CD4-positive, alpha-beta T cell treated with Interleukin-17A for 4 hours (primary cell): ENCODE measurements at places on chromosomes 4 and X.

DNA sequence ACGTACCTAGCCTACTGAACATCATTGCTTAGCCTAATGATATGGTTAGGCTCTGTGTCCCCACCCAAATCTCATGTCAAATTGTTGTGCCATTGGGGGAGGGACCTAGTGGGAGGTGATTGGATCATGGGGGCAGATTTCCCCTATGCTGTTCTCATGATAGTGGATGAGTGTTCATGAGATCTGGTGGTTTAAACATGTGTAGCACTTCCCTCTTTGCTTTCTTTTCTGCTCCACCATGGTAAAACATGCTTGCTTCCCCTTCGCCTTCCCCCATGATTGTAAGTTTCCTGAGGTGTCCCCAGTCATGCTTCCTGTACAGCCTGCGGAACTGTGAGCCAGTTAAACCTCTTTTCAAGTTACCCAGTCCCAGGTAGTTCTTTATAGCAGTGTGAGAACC is 102.6 kb downstream of the RAPGEF2 start:
- no peak for DNase-seq

GRCh38 chr4:186205156-186205555 is 13.8 kb downstream of the CYP4V2 start:
- DNase-seq, result no peak

DNA sequence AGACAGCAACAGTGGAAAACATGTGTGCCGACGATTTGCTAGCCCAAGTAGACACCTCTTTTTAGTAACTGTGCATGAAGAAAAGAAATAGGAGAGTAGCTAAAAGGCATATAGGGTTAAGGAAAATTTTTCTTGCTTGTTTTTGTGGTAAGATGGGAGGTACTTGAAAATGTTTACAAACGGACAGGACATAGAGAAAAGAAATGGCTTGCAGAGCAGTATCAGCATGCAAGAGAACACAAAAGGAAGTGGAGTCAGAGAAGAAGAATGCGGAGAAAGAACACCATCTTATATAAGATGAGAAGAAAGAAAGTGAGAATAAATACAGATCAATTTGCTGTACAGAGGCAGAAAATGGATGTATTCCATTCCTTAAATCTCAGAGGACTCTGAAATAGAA is 263.7 kb upstream of the ETNPPL start:
- DNase-seq, result no peak

DNA sequence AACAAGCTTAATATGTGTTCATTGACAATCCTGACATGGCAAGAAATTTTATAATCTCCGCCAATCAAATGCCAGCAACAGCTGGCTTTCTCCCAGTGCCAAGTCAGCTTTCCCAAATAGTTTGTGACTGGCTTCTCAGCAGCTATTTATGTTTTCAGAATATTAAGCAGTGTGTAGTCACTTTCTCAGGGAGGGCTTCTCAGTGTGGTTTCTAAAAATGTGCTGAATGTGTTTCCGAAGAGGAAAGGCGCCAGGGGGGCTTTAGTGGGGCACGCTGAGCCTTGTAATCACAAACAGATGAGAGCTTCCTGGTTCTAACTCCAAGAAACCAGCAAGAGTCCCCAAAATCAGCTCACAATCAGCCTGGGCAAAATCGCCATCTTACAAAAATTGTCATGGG is 258.7 kb upstream of the CPEB2 start:
- DNase-seq, result no peak

DNA sequence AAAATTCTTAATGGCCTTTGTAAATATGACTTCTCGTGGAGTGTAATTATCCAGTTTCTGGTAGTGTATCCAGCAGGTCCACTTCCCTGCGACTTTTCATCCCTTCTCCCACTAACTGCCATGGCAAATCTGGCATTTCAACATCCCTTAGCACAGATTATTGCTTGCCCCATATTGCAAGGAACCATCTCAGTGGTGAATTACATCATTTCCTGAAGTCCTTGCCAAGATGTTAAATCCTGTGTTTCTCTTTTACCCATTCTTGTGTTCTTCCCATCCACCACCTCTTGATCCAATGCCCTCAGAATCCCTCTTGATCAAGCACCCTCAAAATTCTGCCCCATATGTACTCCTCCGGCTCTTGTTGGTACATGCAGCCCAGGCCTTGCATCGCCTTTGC is 88.1 kb upstream of the ZNF81 start:
- DNase-seq, result no peak

DNA sequence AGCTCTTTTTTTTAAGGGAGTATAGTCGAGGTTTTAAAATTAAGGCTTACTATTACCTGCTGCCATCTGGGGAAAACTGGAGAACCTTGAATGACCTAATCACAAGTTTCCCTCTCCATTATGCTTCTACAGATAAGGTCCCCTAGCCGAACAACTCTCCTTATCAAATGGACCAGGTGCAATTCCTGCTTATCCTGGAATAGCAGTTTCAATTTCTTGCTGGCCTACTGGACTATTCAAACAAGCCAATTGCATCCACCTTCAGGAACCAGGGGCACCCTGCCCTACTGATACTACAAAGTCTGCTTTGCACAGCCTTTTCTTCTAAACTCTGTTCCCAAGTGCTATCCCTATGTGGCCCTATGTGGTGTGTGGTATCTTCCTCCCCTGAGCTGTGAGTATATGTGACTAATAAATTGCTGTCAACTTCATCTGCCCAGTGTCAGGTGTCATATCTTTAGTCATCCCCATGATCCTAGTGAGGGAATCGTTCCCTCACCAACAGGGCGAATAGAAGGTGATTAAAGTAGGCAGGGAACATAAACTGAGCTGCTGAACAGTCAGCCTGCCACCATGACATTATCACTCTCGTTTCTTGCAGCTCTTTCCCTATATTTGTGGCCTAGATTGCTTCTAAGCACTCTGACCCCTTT is 128.5 kb downstream of the ATG4A start:
- DNase-seq, result no peak

- no peak for DNase-seq
These were observed 10.3 kb downstream of the SNX25 start for GRCh38 chr4:185219551-185220344.

GRCh38 chr4:57945298-57945697 is 835.1 kb upstream of the IGFBP7 start:
- no peak for DNase-seq

DNA sequence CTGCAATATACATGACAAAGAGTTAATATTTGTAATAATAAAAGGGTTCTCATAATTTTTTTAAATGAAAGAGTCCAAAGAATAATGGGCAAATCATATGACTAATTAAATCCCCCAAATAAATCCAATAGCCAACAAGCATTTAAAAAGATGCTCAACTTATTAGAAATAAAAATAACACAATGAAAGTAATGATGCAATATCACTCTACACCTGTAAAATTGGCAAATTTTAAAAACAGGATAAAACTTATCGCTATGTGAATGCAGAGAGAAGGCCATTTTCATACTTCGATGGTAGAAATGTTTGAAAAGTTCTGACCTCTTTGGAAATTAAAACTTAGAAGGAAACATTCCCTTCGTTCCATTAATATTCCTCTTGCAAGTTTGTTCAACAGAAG is 1.9 kb downstream of the F8 start:
- DNase-seq, result no peak

- no peak for DNase-seq
These were observed 219.7 kb upstream of the NDST3 start for GRCh38 chr4:117814277-117815246.

DNA sequence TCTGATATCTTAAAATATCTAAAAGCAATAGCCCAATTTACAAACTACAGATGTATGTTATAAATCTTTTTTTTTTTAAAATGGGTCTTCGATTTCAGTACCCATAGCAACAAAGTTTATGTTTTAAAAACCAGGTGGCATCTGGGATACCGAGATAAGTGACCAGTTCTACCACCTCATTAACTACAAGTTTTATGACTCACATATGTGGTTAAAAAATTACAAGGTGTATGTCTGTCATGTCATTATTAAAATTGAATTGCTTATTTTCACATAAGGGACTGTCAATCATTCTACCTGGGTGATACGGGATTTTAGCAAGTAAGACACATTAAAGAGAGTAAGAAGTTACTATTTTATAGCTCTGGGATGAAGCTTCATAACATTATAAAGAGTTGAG is 192.0 kb upstream of the ETNPPL start:
- no peak for DNase-seq

DNA sequence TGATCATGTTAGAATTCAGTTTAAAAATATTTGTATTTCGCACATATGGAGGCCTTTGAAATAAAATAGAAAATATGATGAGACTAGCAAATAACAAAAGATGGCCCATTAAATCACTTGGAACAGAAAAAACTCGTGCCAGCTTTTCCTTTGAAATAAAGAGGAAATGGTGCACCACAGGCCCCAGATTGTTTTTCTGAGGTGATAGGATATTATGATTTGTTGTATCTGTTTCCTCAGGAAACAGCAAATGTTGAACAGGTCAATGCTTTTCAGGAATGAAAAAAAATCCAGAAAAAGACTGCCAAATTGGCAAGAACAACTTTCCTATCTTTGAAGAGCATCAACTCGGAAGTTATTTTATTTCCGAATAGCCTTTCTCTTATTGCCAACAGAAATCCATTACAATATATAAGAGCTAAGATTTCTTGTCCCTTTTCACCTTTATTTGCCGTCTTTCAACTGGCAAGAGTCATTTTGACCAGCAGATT is at the start of gene SMR3B:
TSS of gene SMR3B (plus strand) at position 441 of the 491 bp plus-strand sequence. CDS start 1,380 bp downstream, outside the sequence.
- DNase-seq, result no peak

DNA sequence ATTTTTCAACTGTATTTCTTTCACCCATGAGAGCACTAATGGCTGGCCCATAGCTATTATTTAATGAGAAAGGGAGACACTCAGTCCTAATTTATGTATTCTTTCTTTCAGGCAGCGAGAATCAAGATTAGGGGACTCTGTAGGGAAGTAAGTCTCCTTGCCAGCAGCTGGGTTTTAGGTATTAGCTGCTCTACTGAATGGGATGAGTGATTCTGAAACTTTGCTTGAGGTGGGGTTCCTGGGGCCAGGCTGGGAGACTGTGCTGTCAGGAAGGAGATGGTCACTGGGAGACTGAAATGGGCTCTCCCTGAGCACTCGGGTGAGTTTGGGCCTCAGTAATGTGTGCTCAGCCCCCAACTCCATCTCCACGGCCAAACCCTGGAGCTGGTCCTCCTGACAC is 78.7 kb downstream of the LNX1 start:
- DNase-seq, result no peak

DNA sequence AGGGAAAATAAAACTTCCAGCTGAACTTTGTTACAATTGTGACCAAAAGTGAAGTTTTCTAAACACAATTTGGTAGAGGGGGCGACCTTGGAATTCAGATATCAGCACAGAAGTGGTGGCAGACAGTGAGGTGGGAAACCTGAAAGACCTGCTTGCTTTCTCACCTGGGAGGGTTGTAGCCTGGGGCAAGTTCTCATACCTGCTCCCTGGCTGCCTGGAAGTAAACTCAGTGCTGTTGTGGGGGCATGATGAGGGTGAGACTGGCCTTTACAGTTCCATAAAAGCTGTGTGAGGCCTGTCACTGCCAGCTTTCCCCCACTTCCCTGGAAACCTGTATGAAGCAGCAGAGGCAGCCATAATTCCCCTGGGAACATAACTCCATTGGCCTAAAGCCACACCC is 1180.2 kb downstream of the FAM133A start:
- no peak for DNase-seq

DNA sequence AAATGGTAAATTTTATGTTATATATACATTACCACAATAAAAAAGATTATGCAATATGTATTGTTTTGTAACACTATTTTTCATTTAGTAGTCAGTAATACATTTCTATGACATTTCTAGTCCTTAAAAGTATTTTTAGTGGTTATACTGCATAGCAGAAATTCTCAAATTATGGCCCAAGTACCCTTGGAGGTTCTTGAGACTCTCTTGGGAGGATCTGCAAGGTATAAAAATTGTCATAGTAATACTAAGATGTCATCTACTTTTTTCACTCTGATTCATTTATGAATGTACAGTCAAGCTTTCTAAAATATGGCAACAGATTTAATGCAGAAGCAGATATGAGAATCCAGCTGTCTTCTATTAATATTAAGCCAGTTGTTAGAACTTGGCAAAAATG is 138.6 kb upstream of the NAP1L5 start:
- DNase-seq, result no peak

GRCh38 chrX:41602816-41603345 is 85.9 kb upstream of the GPR34 start:
- DNase-seq, result no peak

GRCh38 chrX:100745806-100746537 is 14.1 kb upstream of the SYTL4 start:
- no peak for DNase-seq

DNA sequence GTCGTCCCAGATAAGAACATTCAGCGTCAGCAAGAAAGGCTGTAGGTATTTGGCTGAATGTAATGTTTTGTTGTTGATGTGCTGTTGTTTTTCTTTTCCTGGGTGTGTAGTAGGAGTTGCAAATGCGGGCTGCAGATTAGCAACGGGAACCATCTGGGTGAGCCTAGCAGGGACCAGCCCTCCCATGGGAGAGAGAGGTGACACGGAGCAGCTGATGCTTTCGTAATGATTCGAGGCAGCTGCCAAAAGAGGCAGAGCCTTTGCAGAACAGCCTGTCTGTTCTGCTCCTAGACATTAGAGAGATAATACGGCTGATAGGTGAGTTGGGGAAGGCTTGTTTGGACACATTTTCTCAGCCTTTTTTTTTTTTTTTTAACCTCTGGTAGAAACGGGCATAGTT is 25.3 kb downstream of the ARSF start:
- DNase-seq, result no peak

DNA sequence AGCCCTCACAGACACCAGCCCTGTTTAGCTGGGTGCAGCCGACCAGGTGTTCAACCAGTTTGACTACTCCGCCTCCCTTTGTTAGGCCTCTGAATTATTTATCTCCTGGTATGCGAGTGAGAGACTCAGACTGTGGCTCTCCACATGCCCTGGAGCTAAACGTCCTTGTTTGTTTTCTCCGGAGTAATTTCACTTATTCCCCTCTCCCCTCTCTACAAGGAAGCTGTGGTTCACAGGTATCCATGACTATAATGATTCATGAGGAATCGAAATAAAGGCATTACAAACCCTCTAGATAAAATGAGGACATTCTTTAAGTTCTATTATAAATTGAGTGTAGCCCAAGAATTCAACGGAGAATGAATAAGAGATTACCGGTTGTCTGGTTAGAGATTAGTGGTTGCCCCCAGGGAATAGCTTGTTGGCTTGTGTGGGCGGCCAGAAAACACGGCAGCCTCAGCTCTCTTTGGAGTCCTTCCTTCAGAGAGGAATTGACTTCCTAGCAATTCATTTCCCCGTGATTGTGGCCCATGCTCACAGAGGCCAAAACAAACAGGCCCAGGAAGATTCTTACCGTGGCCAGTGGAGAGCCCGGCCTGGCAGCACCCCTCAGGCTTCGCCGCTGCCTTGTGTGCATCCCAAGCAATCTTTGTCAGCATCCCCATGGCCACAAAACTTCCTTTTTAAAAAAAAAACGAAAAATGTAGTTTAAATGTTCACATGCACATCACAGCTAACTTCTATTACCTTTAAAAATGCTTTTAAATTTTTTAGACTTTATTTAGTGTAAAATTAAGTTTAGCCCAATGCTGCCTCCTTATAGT is 60.2 kb upstream of the CBR4 start:
- no peak for DNase-seq
